ENCODE measurements at places on chromosomes 4 and X.

DNA sequence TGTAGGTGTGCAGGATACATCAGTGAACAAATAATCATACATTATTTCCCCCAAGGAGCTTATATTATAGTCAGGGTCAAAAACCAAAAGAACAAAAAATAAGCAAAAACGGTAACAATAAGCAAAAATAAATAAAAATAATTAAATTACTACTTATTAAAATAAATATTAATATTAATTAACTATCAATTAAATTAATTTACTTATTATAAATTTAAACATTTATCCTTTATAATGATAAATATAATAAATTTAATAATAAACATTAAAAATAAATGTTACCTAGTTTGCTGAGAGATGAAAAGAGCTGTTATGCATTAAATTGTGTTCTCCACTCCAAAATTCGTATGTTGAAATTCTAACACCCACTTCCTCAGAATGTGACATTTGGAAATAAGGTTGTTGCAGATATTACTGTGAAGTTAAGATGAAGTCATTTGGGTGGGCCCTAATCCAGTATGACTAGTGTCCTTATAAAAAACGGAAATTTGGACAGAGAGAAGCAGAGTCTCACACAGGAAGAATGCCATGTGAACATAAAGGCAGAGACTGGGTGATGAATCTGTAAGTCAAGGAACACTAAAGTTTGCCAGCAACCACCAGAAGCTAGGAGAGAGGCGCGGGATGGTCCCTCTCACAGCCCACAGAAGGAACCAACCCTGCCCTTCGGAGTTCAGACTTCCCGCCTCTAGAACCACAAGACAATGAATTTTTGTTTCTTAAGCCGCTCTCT, 67.2 kb upstream of the IBSP start:
- DNase-seq, result no peak

DNA sequence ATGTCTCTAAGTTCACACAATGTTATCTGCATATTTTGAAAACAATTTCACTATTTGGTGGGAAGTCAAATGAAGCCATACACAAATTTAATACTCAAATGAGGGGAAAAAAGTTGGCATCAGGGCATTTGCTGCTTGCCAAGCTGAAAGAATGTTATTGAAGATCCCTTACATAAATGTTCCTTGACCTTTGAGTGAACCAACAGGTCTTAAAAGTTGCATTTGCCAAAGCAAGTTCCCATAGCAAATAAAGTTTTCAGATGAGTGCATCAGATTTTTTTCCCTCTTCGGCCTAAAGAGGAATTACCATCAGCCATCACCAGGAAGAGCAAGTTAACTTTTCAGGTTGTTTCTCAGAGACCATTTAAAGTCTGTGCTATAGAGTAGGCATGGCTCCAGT, 115.9 kb downstream of the COX18 start:
- no peak for DNase-seq

- DNase-seq, result no peak
These were observed 14.9 kb downstream of the TIFA start for GRCh38 chr4:112270640-112271421.

GRCh38 chr4:75948822-75949444, 8.1 kb upstream of the NAAA start:
- DNase-seq, result no peak

DNA sequence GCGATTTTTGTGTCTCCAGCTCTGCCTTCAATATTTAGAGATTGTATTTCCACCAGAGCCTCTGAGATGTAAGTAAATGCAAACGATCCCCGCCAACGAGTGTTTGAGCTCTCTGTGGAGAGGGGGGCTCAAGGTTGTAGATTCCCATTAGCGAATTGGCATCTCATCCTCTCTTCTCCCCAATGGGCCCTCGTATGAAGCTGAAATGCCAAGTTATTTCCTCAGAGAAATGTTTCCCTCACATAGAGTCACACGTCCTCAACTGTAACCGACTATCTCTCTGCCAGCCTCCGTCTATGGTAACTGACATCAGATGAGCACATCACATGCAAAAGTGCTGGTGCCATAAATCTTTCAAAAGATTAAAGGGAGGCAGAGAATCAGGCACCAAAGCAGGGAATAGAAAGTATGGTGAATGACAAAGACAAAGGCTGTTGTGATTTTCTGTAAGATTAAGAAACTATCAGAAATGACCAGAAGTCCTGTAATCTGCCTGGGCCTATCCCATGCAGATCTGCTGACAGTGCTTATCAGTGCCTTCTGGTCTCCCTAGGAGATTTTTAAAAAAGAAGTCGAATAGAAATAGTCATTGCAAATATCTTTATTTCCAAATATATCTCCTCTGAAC, 157.1 kb downstream of the PDGFRA start:
- DNase-seq, result no peak

DNA sequence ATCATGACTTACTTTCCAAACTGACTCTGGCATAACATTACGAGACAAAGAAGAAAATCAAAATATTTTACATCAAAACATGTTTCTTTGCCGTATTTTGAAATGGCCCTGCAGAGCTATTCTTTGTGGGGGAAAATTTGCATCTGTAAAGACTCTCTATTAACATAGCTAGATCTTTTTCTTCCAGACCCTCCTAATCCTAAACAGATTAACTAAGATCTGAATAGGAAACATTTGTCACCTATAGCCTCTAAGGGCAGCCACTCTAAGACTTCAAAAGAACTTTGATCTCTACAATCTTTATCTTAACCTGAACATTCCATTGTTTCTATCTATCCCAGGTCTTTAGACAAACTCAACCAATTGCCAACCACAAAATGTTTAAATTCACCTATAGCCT, 176.6 kb upstream of the CENPE start:
- DNase-seq, result no peak

DNA sequence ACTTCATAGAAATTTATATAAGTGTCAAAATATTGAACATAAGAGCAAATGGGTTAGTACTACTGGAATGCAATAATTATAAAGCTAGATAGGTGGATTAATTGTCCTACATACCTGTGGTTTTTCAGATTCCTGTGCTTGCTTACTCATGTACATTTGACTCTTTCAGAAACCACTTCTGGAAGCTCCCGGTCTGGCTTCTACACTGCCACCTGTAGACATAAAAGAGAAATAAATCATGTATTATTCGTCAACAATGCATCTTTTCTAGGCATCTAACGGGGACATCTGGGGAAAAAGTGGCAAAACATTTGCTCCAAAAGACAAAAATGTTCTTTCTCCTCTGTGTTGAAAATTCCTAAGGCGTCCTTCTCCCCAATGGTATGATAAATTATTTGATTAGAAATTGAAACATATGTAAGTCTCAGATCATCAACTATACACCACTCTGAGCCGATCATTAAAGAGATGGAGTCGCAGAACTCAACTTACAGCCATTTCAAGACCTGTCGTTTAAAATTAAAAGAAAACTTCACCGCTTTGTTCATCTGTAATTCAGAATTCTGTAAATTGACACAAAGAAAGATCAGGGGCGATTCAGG, 648.7 kb upstream of the DIPK2B start:
- DNase-seq, result peak; percentile 32
